OCI-LY7 (cell line): ENCODE measurements at places on chromosomes 1 and 21. TPM values are rescaled to one million over a fixed set of nuclear protein-coding genes. Genes with fewer than 3 reads are reported as not detected.

DNA sequence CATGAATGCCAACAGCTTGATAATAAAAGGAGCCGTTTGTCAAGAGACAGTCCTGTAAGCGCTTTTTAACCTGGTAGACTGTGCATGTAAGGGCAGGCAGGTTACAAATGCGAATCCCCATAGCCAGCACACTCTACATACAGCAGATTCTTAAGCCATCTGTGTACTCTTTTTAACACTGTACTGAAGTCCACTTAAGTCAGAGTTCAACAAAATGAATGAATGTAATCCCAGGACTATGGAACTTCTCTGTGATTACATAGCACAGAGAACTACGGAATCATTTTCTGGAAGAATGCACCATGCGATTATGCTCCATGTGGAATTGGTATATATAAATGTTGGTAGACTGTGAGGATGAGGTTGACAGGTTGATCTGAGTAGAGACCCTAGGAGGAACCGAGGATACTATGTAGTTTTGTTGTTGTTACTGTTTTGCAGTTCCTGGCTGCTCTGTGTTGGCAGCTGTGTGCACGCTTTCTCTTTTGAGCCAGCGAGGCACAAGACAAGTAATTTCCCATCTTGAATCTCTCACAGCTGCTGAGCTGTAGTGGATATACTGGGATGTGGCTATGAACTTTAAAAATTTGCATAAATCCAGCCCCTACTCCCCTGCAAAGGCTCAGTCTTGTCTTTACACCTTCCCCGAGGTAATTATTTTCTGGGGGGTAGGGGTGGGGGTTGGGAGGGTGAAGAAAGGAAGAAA, 21.9 kb downstream of the LRRC8D start:
- peak; percentile 63 for DNase-seq

- DNase-seq: no peak
Measured at GRCh38 chr1:67134695-67135094, at the start of gene C1orf141. Gene C1orf141, minus strand, starts transcription at chr1:67134970. Its CDS starts 7,730 bp downstream, at chr1:67127240.

DNA sequence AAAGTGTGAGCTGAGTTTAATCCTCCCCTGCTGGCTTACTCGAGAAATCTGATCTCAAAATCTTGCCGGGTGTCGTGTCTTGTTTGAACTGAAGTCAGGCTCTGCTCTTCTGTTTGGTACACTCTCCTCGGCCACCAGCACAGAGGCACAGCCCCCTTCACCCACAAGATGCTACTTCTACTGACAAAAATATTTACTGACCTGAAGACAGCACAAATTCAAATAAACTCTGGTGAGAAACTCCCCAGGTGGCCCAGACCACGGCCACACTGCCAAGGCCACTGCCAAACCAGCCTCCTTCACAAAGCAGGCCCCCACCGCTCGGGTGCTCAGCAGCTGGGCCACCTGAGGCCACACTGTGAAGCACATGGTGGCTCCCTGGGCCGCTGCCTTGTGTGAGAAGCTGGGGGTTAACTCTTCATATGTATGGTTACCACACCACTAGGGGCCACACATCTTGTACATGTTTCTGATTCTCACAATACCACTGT, 80.6 kb downstream of the TGFBR3 start:
- no peak for DNase-seq

- DNase-seq: no peak
Measured at GRCh38 chr1:66998972-66999371, 55.0 kb downstream of the SLC35D1 start.

DNA sequence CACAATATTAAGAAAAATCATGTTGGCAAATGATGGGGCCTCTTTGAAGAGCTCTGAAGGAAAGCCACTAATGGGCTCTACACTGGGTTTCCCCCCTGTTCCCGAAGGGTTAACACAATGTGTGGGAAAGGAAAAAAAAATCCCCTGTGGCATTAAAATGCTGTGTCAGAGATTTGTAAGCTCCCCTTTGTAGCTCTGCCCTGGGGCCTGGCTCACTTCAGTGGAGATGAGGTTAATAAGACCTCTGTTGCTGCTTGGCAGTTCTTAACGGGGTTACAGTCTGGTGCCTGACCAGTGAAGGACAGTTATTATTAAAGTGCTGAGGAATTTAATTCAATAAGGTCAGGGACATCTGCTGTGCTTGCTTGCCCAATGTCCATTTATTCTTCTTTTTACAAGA, 129.7 kb upstream of the UBE2U start:
- no peak for DNase-seq

GRCh38 chr1:171642197-171642596, 10.3 kb downstream of the MYOC start:
- no peak for DNase-seq

The KPRP gene
- total RNA-seq: not detected in 2 replicates

The CFHR1 gene
- total RNA-seq: not detected in 2 replicates

The LGALS8 gene
- total RNA-seq: not detected in 2 replicates

- DNase-seq: no peak
Measured at GRCh38 chr1:37052120-37052519, 17.8 kb upstream of the GRIK3 start.

- DNase-seq: no peak
Measured at GRCh38 chr1:185237661-185238060, 79.4 kb downstream of the IVNS1ABP start.

The TBX19 gene
- total RNA-seq: 0.37 and 0.74 TPM in 2 replicates
